ENCODE measurements at places on chromosomes 4 and X.

GRCh38 chr4:25068386-25068785, 37.6 kb upstream of the LGI2 start:
- DNase-seq, result no peak

DNA sequence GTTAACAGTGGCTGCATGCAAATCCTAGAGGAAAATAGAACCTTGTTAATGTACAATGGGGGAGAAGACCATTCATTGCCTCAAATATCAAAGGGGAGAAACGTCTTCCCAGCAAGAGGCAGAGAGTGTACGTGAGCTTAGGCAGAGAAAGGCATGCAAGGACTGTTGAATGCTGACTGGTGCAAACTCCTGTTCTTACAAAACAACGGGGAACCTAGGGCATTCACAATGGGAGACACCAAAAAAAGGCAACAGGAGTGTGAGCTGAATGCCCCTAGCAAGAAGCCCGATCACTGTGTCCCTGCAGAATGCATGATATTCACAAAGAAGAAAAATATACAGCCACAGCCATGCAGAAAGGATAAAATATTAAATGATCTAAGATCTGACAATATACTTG, 184.9 kb downstream of the NSUN7 start:
- no peak for DNase-seq

DNA sequence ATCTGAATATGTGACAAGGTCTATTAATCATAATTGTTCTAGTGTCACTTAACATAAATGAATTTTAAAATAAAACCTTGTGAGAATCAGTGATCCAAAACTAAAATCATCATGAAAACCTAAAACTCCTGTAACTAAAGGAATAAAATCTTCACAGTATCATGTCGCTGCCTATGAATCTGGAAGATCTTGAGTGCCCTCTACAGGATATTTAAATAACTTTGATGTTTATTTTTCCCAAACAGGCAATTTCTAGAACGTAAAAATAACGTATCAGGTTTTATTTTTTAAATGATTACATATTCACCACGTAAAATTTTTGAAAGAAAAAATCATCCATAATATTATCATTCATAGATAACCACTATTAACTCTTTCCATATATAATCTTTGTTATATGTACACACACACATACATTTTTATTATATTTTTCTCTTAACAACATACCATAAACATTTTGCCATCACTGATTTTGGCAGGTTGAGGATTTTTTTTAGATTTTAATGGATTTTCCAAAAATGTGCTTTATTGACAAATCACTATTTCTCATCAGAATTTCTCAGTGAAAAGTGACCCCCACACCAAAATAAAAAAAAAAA, 79.6 kb downstream of the COMMD8 start:
- DNase-seq, result no peak

- no peak for DNase-seq
Observed at GRCh38 chr4:133014473-133015135, 134.5 kb upstream of the PCDH10 start.

GRCh38 chr4:139887962-139888735, 222.5 kb downstream of the MGST2 start:
- DNase-seq, result no peak

GRCh38 chr4:18937080-18937479, 915.5 kb upstream of the LCORL start:
- DNase-seq, result no peak

DNA sequence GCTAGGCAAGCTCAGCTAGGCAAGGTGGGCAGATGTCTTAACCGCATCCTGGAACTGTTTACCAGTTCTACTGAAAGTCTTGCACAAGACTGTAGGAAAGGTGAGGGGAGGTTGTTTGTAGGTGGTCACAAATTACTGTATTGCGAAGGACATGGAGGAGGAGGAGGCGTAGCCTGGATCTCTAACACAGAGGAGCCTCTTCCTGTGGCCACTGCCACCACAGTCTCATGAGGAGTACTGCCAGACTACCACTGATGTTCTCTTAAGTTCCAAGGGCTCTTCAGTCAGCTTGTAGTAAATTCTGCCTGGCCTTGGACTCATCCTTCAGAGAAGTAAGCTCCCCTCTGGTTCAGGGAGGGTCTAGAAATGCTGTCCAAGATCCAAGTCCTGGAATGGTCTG, 258.6 kb downstream of the FAT4 start:
- no peak for DNase-seq

DNA sequence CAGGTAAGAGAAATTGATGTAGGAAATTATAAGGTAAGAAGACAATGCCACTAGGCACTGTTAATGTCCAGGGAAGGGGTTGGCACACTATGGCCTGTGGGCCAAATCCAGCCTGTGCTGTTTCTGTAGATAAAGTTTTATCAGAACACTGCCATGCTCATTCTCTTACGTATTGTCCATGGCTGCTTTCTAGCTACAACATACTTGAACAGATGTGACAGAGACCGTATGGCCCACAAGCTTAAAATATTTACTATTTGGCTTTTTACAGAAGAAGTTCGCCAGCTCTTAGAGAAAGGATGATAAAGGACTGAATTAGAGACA, 168.0 kb downstream of the CDS1 start:
- DNase-seq, result no peak

DNA sequence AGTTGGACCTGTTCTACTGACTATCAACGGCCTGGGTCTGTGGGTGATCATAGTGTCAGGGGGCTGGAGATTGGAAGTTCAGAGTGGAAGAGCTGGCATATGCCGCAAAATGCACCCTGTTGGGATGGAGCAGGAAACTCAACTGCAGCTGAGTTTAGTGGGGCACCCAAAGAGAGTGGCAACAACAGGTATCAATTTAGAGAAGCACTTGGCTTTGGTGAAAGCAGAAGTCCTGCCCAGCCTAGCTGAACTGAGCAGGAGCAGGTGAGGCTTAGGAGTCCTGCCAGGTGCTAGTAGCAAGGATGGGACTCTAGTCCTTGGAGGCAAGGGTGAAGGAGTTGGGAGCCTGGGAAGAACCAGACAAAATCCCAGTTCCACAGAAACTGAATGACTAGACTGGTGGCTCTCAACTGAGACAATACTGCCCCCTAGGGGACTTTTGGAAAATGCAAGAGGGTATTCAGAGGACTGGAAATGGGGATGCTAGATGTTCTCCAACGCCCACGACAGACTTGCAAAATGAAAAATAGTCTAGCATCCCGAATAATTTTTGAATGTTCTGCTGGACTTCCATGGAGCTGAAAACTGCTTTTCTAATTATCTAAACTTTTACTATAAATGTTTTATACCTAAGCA, 49.4 kb downstream of the RTL9 start:
- DNase-seq, result no peak

GRCh38 chr4:27973056-27973455, 1112.4 kb downstream of the STIM2 start:
- DNase-seq, result no peak

DNA sequence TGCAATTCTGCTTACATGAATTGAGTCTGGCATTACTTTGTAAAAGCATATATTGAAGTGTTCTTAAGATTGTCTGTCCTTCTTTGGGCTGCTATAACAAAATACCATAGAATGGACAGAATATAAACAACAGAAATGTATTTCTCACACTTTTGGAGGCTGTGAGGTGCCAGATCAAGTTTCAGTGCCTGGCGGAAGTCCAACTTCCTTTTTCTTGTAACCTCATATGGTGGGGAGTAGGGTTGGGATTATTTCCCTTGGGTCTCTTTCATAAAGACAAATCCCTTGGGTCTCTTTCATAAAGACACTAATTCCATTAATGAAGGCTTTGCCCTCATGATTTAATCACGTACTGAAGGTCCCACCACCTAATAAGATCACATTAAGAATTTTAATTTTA, 199.3 kb upstream of the GRID2 start:
- no peak for DNase-seq

GRCh38 chr4:137090951-137091350, 441.3 kb downstream of the PCDH18 start:
- DNase-seq, result no peak

DNA sequence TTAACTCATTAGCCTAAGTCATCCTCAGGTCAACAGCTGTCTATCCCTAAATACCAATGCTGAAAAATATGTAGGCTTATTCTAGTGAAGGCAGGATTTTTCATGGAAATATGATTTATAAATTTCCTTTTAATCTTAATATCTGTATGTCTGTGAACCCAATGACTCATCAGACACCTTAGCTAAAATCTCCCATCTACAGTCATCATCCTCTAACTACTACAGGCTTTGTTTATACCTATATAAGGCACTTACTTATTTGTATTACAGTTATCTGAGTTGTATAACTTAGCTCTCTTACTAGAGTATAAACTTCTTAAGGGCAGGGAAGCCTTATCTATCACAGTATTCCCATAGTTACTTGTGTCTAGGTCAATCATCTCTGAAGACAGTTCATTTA, 24.2 kb downstream of the AMMECR1 start:
- DNase-seq, result no peak

GRCh38 chrX:31545726-31546125, 473.9 kb upstream of the FTHL17 start:
- no peak for DNase-seq

GRCh38 chrX:12702509-12703091, 88.6 kb upstream of the PRPS2 start:
- DNase-seq, result no peak

- DNase-seq, result no peak
Observed at GRCh38 chr4:61318431-61318830, 118.3 kb downstream of the ADGRL3 start.

DNA sequence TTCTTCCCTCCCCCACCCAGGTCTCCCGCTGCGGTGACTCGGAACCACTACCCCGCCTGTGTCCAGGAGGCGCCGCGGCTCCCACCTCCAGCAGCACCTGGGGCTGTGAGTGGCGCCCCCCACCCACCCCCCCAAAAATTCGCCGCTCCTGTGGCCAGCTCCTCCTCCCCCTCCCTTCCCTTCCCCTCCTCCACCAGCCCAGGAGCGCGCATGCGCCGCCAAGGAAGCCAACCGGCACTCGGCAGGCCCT, 278 bp downstream of the CLOCK start:
- no peak for DNase-seq

DNA sequence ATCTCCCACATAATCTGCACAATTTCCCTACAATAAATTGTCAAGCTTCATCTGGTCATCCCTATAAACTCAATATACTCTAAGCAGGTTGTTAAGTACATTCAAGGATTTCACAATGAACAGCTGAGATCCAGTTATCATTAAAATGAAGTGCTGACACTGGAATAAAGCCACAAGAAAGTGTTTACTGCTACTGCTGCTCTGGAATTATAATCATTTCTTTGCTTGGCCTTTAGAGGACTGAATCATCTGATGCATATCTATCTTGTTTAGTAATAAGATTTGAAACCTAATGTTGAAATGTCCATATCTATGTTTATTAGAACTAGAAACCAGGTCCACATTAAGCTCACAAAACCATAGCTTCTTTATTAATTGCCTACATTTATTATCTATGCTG, 338.6 kb upstream of the ZFP42 start:
- DNase-seq, result no peak

DNA sequence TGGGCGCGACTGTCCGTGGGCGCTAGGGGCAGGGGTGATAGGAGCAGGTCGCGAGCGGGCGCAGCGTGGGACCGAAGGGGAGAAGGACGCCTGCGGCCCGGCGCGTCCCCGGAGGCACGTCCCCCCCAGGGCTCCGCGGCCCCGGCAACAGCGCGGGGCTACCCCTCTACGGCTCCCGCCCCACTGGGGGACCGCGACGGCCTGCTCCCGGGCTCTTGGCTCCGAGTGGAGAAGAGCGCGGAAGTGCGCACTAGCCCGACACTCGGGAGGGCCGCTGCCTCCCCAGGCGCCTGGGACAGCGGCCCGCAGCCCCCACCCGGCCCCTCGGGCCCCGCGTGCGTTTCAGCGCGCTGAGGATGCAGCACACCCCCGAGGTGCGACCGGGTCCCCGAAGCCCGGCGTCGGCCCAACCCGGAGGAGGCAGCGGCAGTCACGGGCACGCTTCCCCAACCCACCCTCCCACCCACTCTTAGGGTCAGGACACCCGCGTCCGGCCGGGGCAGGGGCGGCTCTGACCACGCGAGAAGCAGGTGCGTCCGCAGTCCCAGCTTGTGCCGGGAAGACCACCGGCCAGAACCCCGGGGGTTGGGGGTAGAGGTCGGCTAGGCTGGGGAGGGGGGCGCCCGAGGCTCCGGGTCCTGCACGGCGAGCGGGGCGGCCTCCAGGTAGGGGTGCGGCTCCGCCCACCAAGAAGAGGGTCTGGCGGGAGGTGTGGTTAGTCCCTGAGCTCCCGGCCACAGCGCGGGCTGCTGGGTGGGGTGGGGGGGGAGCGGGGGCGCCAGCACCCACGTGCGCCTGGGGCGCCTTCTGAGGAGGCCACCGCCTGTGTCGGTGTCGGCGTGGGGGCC, 18.5 kb upstream of the NAT8L start:
- no peak for DNase-seq

GRCh38 chrX:123272630-123273029, 88.6 kb downstream of the GRIA3 start:
- no peak for DNase-seq

- no peak for DNase-seq
Observed at GRCh38 chr4:38500433-38500832, 163.6 kb upstream of the KLF3 start.

DNA sequence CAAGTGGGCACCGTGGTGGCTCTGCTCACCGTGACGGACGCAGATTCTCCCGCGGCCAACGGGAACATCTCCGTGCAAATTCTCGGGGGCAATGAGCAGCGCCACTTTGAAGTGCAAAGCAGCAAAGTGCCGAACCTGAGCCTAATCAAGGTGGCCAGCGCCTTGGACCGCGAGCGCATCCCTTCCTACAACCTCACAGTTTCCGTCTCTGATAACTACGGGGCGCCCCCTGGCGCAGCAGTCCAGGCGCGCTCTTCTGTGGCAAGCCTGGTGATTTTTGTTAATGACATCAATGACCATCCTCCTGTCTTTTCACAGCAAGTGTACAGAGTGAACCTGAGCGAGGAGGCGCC, 2.7 kb downstream of the FAT4 start:
- DNase-seq, result no peak

DNA sequence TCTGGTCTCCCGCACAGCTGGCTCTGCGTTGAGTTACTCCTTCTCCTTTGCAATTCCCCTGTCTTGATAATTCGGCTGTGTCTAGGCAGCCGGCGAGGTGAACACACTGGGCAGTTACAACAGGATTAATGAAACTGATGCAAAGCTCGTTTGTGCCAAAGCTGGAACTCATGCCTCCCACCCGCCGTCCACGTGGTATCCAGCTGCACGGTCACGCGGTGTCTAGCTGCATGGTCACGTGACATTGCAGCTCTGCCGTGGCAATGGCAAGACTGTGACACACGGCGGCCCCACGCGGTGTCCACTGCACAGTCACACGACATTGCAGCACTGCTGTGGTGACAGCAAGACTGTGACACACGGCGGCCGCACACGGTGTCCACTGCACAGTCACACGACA, 31.2 kb upstream of the LRPAP1 start:
- no peak for DNase-seq

GRCh38 chr4:52942936-52943335, 80.8 kb downstream of the RASL11B start:
- no peak for DNase-seq

DNA sequence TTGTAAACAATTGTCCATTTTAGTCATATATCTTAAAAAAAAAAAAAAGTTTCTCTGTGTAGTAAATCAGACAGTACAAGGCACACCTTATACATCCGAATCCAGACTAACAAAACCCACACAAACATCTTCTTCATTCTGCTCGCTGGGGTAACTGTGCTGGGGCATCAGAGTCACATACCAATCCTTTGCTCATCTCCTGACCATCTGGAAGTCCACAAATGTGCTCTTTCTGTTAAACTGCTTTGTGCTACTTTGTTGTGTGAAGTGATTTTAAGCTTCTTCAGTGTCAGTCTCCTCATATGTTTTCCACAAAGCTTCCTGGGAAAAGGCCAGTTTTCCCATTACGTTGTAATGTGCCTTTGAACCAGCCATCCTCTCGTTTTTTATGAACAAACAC, 86.2 kb upstream of the CBR4 start:
- DNase-seq, result no peak

GRCh38 chr4:147617841-147618691, 869 bp downstream of the TMEM184C start:
- DNase-seq, result no peak
